ENCODE measurements at places on chromosomes 2 and 18.

DNA sequence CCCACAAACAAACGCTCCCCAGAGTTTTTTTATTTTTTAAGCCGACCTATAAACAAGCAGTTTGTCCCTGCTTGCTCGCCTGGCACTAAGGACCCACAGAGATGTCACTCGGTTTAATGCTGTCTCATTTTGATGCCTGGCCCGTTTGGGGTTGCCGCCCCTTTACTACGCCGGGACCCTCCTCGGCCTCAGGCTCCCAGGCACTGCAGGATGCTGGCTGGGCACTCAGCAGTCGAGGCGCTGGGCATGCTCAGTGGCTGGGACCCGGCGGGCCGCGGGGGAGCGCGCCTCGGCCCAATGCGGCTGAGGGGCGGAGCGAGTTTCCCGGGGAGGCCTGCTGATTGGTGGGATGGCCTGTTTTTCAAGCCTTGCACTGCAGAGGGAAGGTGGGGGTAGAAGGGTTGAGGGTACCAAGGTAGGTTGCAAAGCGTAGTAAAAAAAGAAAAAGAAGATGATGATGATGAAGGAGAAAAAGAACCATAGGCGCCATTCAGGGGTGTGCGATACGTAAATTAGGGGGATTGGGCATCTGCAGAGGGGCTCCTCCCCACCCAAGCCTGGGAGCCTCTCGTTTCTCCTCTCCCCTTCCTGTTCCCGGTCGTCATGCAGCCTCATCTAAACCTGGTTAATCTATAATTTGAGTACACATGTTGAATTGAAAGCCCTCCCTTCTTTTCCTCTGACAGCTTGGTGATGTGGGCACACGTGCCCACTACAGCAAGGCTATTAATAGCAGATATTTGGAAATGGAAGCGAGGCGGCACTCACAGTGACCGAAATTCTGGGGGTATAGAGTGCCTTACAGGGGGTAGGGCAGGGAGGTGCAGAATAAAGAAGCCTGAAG lies 1.5 kb upstream of the IRS1 start:
- DNase-seq = no peak

DNA sequence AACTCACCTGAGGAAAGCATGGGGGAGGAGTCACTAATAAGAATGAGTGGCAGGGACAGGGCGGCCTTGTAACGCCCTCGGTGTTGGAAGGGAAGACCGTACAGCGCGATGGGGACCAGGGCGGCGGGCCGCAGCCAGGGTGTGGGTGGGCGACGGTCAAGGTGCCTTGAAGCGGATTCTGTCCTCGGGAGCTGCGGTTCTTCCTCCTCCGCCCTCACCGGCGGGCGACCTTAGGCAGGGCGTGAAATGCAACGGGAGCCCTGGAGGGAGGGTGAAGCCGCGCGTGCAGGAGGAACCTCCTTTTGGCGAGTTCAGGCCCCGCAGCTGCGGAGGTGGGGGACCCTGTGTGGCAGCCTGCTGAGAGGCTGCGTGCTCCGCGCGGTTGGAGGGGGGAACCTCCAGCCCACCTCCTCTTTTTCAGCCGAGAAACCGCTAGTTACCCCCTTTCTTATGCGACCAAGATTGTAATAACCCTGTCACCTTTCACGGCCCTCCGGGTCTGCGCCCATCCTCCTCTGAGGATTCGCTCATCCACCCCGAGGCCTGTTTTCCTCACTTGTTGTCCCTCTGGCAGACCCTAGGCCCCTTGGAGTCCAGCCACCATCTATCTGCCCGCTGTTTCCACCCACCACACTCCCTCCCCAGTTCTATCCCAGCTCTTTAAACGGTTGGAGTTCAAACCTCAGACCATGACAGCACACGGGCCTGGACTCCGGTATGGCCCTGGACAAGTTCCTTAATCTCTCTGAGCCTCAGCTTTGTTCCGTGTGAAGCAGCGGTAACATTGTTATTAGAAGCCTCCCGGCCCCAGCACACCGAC lies 823 bp upstream of the RNU2-63P start:
- DNase-seq = no peak

GRCh38 chr2:16747689-16748088 lies 82.1 kb upstream of the CYRIA start:
- DNase-seq = no peak

DNA sequence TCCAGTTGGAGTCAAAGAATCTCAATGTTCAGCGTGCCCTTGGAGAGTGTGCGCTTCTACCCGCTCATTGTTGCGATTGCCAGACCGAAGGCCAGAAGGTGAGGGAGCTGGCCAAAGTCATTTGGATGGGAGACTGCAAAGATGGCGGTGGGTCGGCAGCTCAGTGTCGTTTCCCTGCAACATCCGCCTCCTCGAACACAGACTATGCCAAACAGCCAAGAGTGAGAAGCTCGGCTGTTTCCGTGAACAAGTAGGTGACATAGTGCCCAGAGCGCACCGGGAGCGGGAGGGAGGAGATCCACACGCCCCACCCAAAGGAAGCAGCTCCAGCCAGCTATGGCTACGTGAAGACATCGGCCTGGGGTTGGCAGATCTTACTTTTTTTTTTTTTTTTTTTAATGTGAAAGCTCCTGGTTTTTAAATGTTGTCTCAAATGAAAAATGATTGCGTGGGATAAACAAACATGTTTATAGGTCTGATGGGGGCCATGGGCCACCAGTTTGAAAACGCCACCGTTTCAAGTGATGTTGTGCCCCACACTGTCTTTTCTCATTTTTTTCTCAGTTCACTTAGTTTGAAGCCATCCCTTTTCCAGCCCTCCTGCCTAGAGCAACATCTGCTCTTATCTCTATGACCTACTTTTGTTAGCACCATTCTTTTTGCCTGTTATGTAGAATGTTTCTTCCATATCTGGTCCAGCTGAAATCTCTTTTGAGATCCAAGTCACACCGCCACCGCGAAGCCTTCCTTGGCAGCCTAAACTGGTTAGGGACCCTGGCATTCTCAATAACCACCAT lies 682.4 kb downstream of the RNF144A start:
- no peak for DNase-seq

DNA sequence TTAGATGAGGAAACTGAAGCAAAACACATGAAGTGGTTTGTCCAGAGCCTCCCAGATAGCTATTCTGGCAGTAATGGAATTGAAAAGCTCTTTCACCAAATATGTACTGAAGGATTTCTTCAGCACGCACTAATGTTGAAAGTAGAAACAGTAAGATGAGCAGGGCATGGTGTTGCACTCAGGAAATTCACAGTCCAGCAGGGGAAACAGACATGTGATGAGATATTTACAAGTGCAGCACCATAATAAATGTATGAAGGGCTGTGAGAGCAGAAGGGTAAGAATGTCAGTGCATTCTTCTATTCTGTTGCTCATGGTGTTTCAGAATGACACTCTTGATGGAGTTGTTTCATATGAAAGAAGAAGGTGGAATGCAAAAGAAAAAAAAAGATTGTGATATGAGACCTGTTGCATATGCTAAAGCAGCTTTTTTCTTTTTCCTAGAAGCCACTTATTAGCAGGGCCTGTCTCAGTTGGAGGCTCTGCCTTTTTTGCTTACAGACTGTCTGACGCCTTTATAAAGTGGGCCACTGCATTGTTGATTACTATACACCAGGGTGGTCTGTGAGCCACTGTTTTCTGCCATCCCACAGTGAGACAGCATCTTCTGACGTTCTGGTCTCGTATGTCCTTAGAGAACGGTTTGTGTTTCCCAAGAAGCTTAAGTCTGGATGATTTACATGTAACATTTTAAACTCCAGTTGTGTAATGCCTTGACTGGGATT lies 516.9 kb downstream of the ARHGAP15 start:
- DNase-seq = no peak

DNA sequence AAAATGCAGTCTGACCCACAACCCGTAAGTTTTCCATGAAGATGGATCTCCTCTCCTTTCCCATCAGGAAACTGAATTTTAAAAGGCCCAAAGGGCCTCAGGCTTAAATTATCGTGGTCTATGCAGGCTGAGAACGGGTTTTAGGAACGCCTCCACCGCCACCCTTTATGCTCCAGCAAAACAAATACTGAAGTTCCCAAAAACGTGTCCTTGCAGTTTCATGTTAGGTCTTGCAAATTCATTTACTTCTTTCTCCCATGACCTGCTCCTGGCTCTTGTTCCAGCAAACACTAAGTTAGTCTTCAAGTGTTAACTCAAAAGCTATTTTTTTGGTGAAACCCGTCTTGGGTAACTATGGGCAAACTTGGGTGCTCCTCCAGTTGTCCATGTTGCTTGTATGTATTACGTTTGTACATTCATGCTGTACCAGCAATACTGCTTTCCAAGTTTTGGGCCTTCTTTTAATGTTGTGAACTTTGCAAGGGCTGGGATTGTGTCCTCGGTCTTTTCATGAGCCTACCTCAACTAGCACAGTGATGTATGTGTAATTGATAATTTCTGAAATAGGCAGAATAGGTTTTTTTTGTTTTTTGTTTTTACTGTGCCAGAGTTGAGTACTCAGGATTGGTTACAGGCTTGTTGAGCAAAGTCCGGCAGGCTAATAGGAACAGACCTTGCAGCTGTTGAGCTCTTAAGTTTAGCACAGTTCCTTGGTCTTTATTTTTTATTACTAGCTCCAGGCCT lies 1.8 kb upstream of the RNF149 start:
- DNase-seq = no peak

DNA sequence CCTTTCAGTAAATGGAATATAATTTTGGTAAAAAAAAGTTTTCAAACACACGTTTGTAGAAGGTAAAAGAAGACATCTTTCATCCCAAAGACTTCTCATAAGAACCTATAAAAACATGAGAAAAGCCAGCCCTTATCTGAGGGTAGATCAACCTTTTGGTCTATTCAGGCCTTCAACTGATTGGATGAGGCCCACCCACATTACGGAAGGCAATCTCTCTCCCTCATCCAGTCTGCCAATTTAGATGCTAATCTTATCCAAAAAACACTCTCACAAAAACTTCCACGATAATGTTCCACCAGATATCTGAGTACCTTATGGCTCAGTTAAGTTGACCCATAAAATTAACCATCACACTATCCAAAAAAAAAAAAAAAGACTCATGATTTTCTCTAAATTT lies 2.2 kb upstream of the CDH20 start:
- no peak for DNase-seq

GRCh38 chr18:44325903-44326635 lies 354.6 kb upstream of the SETBP1 start:
- DNase-seq = peak; percentile 28

- DNase-seq = no peak
Measured at GRCh38 chr2:121063471-121063870, 221.5 kb downstream of the TFCP2L1 start.

DNA sequence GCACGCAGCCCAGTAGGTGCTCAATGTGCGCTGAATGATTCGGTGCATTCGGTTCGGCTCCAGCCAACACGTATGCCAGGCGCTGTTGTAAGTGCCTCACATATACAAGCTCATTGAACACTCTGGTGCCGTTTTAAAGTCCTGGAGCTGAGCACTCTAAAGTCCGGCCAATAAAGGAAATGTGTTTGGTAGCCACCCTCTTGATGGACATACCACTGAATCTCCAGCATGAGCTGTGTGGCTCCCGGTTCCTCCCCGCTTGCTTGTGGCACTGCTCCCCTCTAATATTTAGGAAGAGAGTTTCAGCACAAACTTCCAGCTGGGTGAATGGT lies 112.1 kb downstream of the MCFD2 start:
- DNase-seq = no peak

DNA sequence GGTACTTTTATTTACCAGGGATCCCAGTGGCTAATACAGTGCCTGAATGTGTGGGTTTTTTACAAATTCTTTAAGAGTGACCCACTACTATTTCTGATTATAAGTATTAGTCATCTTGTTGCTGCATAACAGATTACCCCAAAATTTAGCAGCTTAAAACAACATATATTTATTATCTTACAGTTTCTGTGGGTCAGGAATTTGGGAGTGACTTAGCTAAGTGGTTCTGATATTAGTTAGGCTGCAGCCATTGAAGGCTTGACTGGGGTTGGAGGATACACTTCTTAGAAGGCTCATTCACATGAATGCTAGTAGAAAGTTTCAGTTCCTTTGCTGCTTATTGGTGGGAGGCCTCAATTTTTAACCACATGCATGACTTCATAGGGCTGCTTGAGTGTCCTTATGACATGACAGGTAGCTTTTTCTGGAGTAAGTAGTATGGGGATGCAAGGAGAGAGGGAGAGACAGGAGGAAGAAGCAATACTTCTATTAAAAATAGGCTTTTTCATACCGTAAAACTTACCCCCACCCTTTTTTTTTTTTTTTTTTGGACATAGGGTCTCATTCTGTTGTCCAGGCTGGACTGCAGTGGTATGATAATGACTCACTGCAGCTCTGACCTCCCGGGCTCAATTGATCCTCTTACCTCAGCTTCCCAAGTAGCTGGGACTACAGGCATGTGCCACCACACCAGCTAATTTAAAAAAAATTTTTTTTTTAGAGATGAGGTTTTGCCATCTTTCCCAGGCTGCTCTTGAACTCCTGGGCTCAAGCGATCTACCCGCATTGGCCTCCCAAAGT lies 13.3 kb upstream of the POLE4 start:
- no peak for DNase-seq

- no peak for DNase-seq
Measured at GRCh38 chr2:8615576-8616281, 66.1 kb upstream of the ID2 start.

- DNase-seq = no peak
Measured at GRCh38 chr2:14901737-14902136, 269.2 kb downstream of the LRATD1 start.

- no peak for DNase-seq
Measured at GRCh38 chr18:77145364-77145901, 12.8 kb upstream of the MBP start.

GRCh38 chr2:230893338-230893737 lies 28.6 kb downstream of the ITM2C start:
- no peak for DNase-seq

GRCh38 chr18:61173554-61173953 lies 159.7 kb upstream of the CDH20 start:
- DNase-seq = no peak

GRCh38 chr2:2517399-2517798 lies 186.3 kb upstream of the MYT1L start:
- DNase-seq = no peak

GRCh38 chr2:2114707-2115245 lies 216.3 kb downstream of the MYT1L start:
- DNase-seq = no peak

GRCh38 chr2:167851876-167852275 lies 395.5 kb downstream of the STK39 start:
- DNase-seq = no peak

GRCh38 chr18:56574861-56575260 lies 63.5 kb downstream of the TXNL1 start:
- DNase-seq = peak; percentile 53

DNA sequence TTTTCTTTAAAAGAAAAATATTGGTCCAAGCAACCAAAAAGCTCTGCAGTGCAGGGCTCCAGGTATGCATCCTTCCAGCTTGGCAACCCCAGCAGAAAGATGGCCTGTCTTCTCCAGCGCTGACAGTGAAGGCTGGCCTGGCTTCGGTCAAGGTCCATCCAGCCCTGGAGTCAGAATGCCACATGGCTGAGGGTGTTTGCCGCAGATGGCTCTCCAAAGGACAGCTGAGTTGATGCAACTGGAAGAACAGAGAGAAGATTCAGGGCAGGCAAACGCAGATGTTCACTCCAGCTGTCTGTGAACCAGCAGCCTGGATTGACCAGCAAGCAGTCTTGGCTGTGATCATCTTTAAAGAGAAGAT lies 51.4 kb downstream of the MARCO start:
- no peak for DNase-seq

- no peak for DNase-seq
Measured at GRCh38 chr2:232286001-232286868, 92.3 kb upstream of the ALPP start.

- no peak for DNase-seq
Measured at GRCh38 chr2:118667348-118667747, 180.1 kb downstream of the EN1 start.

- no peak for DNase-seq
Measured at GRCh38 chr18:63159590-63159989, 160.0 kb downstream of the BCL2 start.

Measured in forelimb muscle (tissue), 1 donor.